Retinal pigment epithelial cell (primary cell): ENCODE measurements at places on chromosomes 12 and 14.

DNA sequence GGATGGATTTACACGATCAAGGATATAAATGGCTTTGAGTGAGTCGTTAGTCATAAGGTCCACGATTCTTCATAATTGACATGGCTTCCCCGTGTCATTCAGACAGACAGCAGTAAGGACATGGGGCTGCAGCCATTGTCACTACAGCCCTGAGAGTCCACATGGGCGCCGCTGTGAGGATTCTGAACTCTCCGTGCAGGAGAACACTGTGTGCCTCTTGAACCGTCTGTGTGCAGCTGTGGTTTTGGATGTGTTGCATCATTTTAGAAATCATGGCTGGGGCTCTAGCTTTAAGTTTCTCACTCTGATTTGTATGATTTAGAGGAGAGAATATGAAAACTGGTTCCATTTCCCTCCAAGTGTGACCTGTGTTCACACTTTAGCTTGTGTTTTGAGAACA is 47.2 kb downstream of the NPAS3 start:
- no peak for DNase-seq

DNA sequence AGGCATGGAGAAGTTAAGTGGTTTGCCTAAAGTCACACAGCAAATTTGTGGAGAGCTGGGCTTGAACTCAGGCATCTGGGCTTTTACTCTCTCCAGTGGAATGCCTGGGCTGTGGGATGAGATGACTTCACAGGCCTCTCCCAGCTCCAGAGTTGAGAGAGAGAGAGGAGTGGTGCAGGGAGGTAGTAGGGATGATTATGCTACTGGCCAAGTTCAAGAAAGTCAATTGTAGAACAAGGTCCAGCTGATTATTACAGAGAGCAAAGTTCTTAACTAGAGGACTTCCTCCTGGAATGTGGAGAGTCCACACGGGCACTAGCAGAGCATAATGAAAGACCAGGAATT is 769 bp upstream of the EMP1 start:
- no peak for DNase-seq

DNA sequence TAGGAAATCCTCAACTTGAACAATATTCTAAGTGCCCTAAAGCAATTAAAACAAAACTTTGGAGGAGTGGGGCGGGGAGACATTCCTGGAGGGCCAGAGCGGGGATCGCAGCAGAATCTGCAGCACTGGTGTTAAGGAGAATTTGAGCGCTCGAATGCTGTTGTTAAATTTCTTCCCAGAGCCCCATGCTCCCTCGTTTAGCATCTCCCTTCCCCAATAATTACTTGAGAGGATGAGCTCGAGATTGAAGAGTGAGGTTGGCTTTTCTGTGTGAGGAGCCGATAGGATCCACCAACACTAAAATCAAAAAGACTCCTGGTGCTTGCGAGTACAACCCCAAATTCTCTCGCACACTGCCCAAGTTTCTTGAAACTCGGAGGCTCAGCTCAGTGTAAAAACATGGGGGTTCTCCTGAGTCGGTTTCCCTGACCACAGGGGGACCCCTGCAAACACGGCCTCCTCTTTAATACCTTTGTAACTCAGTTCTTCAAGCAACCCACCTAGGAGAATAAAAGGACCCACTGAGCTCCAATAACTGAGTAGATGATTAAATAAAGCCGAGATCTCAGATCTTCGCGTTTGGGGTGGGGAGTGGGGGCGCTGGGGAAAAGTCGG is 10.2 kb upstream of the FOXG1 start:
- no peak for DNase-seq

GRCh38 chr14:22449600-22449905 is 139.5 kb downstream of the DAD1 start:
- DNase-seq, result no peak
